Mesangial cell (primary cell): ENCODE measurements at places on chromosomes 11 and 22. TPM values are rescaled to one million over a fixed set of nuclear protein-coding genes. Genes with fewer than 3 reads are reported as not detected.

Gene ACTN3
- total RNA-seq, result under 0.01 and 0.13 TPM in 2 replicates

Gene OR52I1
- not detected in 2 replicates for total RNA-seq

Gene BRD1
- 19.9 and 28.8 TPM in 2 replicates for total RNA-seq

Gene XKR3
- total RNA-seq, result not detected in 2 replicates

Gene GRM5
- under 0.01 and 0.13 TPM in 2 replicates for total RNA-seq

Gene ADORA2A
- total RNA-seq, result 0.49 and 4.2 TPM in 2 replicates

Gene CRYBB2
- total RNA-seq, result not detected in 2 replicates

Gene SAA2
- 0.81 TPM in 1 of 2 replicates, not detected in the other for total RNA-seq

Gene MS4A4A
- total RNA-seq, result not detected in 2 replicates

Gene ZC3H7B
- 66.5 and 79.4 TPM in 2 replicates for total RNA-seq

Gene ANKK1
- total RNA-seq, result 0.13 TPM in 1 of 2 replicates, not detected in the other

Gene RNF215
- total RNA-seq, result 17.3 and 25.2 TPM in 2 replicates

Gene HORMAD2
- 0.51 TPM in 1 of 2 replicates, not detected in the other for total RNA-seq

Gene KIAA0930
- 35.5 and 46.1 TPM in 2 replicates for total RNA-seq
